ENCODE measurements at places on chromosomes 1 and 21. TPM values are rescaled to one million over a fixed set of nuclear protein-coding genes. Genes with fewer than 3 reads are reported as not detected.
A peak's percentile ranks its signal among the peaks of the same experiment; 100 is the strongest.

Gene CRYAA
- not detected for polyA plus RNA-seq

GRCh38 chr1:177965293-177965692 is 4.6 kb downstream of the SEC16B start:
- DNase-seq = no peak

DNA sequence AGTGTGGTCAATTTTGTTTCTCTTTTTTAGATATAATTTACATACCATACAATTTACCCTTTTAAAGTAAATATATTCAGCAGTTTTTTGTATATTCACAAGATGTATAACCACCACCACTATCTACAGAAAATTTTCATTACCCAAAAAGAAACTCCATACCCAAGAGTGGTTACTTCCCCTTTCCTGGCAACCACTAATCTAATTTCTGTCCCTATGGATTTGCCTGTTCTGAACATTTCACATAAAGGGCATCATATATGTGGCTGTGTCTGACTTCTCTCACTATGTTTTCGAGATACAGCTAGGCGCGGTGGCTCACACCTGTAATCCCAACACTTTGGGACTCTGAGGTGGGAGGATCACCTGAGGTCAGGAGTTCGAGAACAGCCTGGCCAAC is 13.6 kb downstream of the PACC1 start:
- DNase-seq = no peak

DNA sequence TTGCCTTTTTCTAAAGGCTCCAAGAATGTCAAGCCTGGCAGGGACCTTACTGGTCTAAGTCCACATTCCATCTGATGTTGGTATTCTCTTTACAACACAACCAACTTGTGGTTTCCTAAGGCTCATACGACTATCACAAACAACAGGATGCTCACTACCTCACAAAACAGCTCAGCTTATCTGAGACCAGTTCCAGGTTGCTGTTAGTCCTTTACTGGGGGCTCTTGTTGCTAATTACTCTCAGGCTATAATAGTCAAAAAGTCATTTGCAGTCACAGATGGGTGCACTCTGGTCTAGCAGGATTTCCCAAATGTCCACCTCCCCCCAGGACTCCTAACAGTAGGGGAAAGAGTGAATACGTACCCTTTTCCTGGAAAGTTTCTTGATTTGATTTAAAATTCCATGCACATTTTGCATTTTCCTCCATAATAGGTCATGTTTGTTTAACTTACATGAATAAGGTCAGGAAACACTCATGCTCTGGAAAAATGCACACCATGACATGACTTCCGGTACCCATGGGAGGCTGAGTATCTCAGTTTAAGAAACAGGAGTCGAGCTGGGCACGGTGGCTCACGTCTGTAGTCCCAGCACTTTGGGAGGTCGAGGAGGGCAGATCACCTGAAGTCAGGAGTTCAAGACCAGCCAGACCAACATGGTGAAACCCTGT is 16.0 kb downstream of the LCK start:
- DNase-seq = no peak

DNA sequence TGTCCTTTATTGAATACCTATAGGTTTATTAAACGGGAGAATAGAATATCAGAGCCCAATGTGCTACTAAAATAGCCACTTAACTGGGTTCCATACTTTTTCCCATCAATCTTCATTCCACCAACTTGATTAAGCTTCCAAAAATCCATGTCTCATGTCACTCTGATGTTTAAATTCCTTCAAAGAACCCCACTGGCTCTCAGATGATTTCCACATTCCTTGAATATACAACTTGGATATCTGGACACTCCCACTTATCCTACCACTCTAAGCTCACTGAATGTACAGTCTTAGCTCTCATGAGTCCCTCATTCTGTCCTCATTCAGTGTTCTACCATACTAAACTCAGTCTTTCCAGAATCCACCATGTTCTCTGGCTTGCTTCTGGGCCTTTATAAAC is 21.1 kb downstream of the COL11A1 start:
- no peak for DNase-seq

Gene KCNC4
- 8.0 TPM for polyA plus RNA-seq

GRCh38 chr1:46302641-46303037 is 777 bp downstream of the LRRC41 start:
- DNase-seq = no peak

DNA sequence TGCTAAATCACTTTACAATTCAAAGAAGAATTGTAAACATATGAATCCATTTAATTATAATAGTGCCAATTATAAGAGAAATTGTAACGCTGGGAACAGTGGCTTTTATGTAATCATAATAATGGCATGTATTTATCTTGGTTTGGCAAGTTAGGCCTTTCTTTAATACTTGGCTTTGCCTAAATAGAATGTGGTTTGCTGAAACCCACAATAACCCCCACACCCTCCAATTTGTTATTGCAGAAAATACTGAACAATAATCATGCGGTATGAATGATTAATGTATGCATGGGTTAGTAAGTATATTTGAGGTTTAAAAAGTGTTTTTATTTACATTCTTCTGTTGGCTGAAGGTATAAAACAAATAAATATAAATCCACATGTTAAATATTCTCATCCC is 138.2 kb downstream of the NFIA start:
- DNase-seq = no peak

DNA sequence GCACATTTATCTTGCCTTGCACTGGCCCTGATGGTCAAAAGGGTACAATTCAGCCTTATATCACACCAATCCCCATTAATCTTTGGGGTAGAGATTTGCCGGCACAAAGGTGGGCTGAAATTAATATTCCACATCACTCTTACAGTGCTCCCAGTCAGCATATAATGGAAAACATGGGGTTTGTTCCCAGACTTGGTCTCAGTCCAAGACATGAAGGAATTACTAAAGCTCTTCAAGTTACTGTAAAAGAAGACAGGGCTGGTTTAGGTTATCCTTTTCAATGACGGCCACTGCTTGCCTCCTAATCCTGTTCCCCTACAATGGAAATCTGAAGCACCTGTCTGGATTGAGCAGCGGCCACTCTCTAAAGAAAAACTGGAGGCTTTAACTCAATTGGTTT is 160.7 kb downstream of the IER5 start:
- no peak for DNase-seq

Gene AMY1A
- not detected for polyA plus RNA-seq

DNA sequence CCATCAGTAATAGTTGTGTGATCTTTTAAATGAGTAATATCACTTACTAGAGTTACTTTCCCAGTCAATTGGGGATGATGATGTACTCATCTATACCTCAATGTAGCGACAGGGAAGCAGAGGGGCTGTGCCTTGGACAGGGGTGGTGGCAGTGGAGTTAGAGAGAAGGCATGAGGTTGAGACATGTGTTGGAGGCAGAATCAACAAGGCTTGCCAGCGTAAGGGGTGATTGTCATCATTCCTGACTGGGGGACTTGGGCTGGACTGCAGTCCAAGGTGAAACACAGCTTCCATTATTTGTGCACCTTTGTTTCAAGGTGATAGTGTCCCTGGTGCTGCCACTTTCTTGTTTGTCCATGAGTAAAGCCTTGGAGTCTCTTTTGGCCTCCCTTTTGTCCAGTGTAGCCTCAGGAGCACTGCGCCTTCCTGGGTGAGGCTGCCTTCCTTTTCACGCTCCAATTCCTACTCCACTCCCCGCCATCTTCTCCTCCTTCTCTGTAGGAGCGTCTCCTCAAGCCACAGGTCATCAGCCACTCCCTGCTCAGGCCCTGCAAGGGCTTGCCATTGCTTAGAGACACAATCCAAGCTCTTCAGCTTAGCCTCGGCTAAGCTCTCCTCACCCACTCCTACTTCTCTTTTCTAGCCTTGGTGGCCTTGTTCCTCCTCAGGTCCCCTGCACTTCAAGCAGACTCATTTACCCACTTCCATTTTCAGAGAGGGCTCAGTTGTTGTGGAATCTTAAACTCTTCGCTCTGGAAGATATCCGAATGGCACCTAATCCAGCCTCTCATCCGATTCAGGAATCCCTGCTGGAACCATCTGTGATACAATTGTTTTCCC is 77.6 kb upstream of the CD34 start:
- DNase-seq = no peak

GRCh38 chr1:235468004-235468403 is 36.2 kb downstream of the B3GALNT2 start:
- no peak for DNase-seq

DNA sequence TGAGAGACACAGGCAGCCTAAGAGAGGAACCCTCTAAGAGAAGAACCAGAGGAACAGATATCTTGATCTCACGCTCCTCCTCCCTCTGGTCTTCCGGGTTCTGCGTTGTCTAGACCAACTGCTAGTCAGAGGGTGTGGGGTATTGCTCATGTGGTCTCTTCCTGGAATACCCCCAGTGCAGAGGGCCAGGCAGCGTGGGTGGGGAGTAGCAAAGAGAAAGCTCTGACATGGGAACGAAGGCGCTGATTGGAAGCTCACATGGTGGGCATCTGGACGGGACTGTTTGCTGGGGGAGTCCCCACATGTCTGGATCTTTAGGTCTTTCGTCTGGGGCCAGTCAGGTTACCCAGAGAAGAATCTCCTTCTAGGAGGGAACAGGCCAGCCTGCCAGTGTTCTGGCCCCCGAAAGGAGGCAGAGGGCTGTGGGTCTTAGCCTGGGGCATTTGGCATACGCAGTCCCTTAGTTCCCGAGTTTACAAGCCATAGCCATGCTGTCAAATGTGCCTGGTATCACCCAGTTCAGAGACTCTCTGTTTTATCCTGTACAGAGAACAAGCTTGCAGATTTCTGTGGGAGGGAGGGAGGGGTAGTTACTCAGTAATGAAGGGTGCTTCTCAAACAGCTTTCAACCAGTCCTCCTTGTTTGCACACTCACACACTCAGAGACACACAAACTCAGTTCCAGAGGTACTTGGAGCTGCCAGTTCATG is 18.3 kb upstream of the IL6R start:
- no peak for DNase-seq

GRCh38 chr1:213399695-213400094 is 348.7 kb downstream of the RPS6KC1 start:
- no peak for DNase-seq

- no peak for DNase-seq
Observed at GRCh38 chr1:175314300-175314699, 121.7 kb upstream of the KIAA0040 start.

Gene LRRC8D
- polyA plus RNA-seq = 7.0 TPM

- DNase-seq = no peak
Observed at GRCh38 chr1:30197639-30198450, 525.5 kb downstream of the MATN1 start.

DNA sequence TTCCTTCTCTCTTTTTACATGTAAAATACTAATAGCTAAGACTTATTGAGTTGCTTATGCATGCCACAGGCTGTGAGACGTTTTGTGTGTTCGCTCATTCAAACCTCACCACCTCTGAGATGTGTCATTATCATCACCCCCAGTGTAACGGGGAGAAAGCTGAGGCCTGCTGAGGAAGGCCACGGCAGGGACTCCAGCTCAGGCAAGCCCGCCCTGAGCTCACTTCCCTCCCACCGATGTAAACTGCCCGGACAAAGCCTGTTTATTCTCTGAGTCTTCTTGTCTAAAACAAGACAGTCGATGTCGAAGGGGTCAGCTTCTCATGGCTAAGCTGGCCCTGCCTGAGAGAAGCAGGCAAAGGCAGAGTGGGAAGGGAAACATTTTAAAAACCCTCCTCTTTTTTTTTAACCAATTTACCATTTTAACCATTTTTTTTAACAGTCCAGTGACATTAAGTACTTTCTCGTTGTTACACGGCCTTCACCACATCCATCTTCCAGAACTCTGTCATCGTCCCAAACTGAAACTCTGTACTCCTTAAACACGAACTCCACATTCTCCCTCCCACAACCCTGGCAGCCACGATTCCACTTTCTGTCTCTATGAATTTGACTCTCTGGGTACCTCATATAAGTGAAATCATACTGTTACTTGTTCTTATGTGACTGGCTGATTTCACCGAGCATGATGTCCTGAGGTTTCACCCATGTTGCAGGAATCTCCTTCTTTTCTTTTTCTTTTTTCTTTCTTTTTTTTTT is 204.8 kb upstream of the GALNT2 start:
- peak; percentile 13 for DNase-seq

Gene HSPA6
- polyA plus RNA-seq = 0.57 TPM

Gene TSSK3
- polyA plus RNA-seq = 2.9 TPM

DNA sequence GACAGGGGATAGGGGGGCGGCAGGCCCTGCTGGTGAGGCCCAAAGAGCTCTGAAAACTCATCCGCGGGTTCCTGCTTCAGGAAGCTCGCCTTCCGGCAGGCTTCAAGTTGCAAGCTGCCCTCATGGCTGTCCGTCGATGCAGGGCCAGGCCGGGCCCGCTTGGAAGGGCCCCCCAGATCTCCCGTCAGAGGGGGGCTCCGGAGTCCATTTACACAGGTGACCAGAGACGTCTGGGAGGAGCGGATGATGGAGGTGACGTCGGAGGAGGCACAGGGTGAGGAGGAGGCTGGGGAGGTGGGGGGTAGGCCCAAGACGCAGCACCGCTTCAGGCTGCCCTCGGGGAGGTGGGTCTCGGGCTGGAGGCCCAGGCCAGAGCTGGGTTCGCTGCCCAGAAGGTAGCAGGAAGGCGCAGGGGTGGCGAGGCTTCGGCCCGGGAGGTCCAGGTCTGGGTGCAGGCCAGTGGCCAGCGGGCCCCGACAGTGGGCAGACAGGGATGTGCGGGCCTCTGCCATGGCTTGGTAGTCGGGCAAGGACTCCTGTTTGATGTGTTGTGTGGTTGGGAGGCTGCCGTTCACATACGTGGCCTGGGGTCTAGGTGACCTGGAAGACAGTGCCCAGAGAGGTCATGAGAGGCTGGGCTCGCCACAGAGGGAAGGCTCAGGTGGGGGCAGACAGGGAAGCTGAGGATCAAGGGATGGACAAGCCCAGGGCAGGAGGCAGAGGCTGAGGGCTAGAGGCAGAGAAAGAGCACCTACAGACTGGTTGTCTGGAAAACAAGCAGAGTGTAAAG is 135.4 kb downstream of the DMRTB1 start:
- DNase-seq = no peak

- DNase-seq = no peak
Observed at GRCh38 chr1:21552715-21553114, 43.5 kb downstream of the ALPL start.

GRCh38 chr1:214823311-214824117 is 220.5 kb downstream of the CENPF start:
- DNase-seq = no peak

- DNase-seq = no peak
Observed at GRCh38 chr1:219090607-219091006, 83.1 kb upstream of the LYPLAL1 start.

DNA sequence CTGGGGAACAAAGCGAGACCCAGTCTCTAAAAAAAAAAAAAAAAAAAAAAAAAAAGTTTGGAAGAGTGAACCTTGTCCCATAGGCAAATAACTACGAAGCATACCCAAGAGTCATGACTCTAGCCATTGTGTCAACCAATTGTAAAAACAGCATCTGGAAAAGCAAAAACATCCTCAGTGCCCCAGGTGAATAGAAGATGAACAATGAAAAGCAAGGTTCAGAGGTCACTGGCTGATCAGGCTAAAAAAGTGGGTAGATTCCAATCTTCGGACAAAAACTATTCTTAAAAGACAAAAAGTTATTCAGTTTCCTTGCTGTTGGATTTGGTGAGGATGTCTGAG is 11.1 kb upstream of the IRF2BP2 start:
- no peak for DNase-seq

Gene CCDC27
- polyA plus RNA-seq = 0.19 TPM

Gene ACBD6
- 44.2 TPM for polyA plus RNA-seq

Gene MSH4
- 0.33 TPM for polyA plus RNA-seq

GRCh38 chr1:150999051-150999674 is 7.5 kb downstream of the MINDY1 start:
- no peak for DNase-seq

GRCh38 chr1:6239213-6239752 is 3.5 kb upstream of the ICMT start:
- no peak for DNase-seq

Gene MDM4
- polyA plus RNA-seq = 33.1 TPM

Measured in forelimb muscle (tissue), 1 donor.